ENCODE measurements at places on chromosomes 4 and X.

DNA sequence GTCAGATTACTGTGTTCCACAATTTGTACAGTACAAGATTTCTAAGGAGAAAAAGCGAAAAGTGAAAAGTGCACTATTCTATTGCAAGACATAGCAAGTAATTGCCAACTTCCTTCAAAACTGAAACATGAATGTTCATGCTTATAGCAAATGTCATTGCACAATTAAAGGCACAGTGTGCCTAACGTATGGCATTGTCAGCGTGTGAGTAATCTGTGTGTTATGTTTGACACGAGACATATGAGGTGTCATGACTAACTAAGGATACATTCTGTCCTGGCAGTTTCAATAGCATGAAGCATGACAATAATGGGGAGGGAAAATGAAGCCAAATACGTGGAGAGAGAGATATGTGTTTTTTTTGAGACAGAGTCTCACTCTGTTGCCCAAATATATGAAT, 33.6 kb upstream of the TBC1D9 start:
- no peak for DNase-seq

DNA sequence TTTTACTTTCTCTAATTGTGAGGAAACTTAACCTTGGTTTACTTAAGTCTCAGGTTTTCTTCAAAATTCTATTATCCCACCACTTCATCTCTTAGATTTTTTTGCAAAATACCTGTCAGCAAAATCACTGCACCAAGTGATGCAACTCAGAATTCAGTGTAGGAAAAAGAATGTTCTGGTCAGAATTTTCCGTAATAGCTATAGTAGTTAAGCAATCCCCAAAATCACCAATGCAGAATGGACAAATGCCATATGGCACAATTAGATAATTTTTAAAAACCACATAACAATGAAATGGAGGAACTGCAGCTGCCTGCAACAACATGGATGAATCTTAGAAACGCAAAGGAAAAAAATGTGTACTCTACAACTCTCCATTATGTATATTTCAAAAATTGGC, 373.1 kb downstream of the NAF1 start:
- DNase-seq: no peak

DNA sequence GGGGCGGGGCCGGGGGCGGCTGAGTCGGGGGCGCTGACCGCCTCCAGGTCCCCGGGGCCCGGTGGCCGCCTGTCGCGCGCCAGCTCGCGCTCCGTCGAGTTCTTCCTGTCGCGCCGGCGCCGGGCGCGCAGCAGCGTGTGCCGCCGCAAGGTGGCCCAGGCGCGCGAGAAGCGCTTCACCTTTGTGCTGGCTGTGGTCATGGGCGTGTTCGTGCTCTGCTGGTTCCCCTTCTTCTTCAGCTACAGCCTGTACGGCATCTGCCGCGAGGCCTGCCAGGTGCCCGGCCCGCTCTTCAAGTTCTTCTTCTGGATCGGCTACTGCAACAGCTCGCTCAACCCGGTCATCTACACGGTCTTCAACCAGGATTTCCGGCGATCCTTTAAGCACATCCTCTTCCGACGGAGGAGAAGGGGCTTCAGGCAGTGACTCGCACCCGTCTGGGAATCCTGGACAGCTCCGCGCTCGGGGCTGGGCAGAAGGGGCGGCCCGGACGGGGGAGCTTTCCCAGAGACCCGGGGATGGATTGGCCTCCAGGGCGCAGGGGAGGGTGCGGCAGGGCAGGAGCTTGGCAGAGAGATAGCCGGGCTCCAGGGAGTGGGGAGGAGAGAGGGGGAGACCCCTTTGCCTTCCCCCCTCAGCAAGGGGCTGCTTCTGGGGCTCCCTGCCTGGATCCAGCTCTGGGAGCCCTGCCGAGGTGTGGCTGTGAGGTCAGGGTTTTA, 1.5 kb downstream of the ADRA2C start:
- DNase-seq: no peak

- DNase-seq: no peak
Measured at GRCh38 chrX:750263-750662, 119.7 kb downstream of the SHOX start.

GRCh38 chr4:144655491-144655890, 9.5 kb downstream of the HHIP start:
- no peak for DNase-seq
